ENCODE measurements at places on chromosomes 11 and 22.

GRCh38 chr11:126100716-126101115 lies 38.0 kb upstream of the CDON start:
- DNase-seq, result no peak

DNA sequence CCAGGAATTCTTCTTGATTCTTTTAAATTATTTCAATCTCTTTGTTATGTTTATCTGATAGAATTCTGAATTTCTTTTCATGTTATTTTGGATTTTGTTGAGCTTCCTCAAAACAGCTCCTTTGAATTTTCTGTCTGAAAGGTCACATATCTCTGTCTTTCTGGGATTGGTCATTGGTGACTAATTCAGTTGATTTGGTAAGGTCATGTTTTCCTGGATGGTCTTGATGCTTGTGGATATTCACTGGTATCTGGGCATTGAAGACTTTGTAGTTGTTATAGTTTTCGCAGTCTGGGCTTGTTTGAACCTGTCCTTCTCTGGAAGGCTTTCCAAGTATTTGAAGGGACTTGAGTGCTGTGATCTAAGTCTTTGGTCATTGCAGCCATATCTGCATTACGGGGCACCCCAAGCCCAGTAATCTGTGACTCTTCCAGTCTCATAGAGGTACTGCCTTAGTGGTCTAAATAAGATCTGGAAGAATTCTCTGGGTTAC lies 18.9 kb upstream of the INSC start:
- DNase-seq, result no peak

DNA sequence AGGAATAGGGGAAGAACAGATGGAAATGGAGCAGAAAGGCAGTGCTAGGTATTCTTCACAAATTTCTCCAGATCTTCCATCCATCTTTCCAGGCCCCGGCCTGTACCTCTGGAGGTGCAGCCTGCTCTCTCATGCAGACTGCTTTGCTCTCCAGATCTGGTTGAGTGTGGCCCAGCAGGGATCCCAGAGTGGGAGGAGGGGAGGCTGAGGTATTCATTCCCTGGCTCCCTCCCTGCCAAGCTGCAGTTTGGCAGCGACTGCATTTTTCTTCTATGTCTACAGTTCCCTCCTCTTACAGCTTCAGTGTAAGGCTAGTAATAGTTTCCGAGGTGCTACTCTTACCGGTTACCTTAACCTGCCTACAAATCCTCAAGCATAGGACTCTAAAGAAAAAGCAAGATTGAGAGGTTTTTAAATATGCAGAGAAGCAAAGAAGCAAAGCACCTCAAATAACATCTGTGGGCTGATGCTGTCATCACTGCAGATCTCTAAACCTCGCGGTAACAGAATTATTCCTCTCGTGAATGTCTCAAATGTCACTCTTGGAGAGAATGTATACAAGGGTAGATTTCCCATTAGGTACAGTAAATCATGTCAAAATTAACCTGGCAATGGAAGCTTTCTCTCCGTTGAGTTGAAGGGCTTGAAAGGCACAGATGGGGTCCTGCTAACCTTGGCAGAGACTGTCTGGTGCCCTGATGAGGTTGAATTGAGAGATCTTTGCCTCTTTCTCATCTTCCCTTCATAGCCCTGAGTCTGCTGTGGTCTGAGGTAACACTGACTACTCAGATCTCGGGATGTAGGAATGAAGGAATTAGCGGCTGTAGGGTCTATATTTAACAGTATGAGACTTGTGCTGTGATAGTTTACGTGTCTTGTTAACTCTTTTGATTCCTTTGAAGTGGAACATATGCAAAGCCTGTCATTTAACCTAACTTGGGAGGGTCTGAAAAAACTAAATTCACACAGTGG lies 297.9 kb upstream of the C11orf87 start:
- no peak for DNase-seq

GRCh38 chr11:60528465-60528864 lies 13.3 kb downstream of the MS4A13 start:
- DNase-seq, result no peak

- DNase-seq, result peak; percentile 72
Measured at GRCh38 chr11:65429724-65430405, 7.3 kb downstream of the NEAT1 start.

GRCh38 chr11:58068655-58069054 lies 37.9 kb downstream of the OR6Q1 start:
- DNase-seq, result no peak

DNA sequence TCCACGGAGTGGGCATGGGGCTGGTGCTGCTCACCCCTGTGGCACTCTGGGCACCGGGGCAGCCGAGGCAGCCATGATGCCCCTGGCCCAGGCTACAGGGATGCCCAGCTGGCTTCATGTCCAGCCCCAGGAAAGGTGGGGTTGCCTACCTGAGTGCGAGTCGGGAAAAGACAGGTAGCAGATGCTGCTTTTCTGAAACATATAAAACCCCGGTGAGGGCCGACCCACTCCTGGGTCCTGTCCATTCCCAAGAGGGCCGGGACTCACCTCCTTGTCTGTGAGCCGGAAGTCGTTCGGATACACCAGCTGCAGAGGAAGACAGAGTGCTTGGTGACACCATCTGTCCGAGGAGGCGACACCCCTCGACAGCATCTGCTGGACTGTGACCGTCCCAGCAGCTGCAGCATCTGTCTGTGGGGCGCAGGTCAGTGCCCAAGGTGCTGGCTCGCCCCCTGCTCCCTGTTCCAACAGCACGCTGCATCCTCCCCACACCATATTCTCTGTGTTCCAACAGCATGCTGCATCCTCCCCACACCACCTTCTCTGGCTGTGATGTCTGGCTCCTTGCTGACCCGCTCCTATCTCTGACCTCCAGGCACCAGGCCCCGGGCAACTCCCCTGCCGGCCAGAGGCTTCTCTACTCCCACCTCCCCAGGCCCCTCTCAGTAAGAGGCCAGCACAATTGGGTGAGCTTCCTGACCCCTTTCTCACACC lies 8.0 kb downstream of the DENND6B start:
- no peak for DNase-seq

DNA sequence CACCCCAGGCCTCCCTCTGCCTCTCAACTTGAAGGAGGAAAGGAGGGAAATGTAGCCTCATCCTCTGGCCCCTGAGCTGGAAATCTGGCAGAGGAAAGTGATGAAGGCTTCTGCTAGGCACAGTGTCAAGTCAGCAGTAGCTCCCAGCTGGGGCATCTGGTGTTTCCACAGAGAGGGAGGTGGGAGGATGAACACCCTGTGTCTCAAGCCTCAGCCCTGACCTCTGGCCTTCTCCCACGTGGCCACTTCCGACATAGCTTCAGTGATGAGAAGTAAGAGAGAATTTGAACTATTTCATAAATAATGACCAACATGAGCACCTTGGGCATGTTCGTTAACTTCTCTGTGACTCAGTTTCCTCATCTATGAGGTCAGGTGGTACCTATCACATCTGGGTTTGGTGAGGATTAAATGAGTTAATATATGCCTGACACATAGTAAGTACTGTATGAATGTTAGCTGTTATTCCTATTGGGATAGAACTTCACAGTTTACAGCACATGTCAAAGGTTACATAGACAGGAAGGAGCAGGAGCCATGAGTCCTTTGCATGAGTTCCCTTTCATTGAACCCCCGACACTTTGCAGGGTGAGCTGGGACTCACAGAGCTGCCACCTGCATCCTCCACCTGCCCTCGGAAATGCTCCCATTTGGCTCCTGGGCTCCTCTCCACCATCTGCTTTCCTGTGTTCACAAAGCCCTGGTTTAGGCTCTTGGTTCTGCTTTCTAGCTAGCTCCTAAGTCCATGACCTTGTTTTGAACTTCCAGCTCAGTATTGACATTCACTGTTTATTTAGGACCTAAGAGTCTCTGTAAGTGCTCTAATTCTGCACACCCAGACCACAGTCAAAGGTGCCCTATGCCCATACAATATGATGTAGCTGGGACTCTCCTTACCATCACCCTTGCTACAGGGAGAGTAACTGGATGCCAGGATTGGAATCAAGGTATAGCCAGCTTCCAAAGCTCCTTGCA lies 61.7 kb downstream of the CSNK2A3 start:
- DNase-seq, result no peak

- DNase-seq, result no peak
Measured at GRCh38 chr11:14304601-14305000, 54.4 kb downstream of the RRAS2 start.

- DNase-seq, result no peak
Measured at GRCh38 chr11:64313491-64314145, 3.7 kb downstream of the TRMT112 start.

GRCh38 chr11:67391304-67392182 lies at the start of gene RAD9A:
TSS of gene RAD9A (plus strand) at chr11:67391986. CDS start at chr11:67392045, 59 bp downstream.
- peak; percentile 98 for DNase-seq

DNA sequence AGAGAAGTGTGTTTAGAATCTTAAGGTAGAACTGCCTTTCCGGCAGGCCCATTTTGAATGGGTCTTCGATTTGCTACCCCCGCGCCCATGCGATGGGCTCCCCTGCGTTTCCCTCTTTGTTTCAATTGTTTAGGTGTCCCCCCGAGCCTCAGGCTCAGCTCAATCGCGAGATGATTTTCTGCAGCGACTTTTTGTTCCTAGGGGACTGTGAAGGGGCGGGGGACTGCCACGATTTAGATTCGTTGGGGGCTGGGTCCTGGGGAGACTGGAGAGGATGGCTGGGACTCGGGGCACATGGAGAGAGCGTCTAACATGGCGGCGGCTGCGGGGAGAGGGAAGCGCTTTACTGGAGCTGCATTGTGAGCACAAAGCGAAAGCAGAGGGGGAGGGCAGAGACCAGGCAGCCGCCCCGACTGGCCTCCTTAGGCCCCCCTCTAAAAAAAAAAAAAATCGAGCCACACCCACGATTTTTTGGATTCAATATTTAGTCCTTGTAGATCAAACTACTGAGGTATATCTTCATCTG lies 1.7 kb downstream of the CAPRIN1 start:
- DNase-seq, result peak; percentile 84

DNA sequence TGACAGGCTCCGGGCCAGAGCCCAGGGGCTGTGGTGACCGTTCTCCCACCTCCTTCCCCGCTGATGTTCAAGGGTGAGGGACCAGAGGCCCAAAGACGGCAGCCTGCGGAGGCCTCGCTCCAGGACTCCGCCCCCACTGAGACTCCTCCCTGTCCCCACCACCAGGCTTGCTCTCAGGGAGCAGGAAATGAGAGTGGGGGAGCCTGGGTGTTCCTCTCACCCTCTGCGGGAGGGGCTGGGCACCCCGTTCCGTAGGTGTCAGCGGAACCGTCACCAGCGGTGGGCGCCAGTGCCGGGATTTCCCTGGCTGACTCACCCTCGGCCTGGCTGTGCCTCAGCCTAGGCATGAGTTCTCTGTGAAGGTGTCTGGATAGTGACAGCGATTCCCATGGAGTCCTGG lies 15.7 kb downstream of the DAGLA start:
- peak; percentile 97 for DNase-seq

DNA sequence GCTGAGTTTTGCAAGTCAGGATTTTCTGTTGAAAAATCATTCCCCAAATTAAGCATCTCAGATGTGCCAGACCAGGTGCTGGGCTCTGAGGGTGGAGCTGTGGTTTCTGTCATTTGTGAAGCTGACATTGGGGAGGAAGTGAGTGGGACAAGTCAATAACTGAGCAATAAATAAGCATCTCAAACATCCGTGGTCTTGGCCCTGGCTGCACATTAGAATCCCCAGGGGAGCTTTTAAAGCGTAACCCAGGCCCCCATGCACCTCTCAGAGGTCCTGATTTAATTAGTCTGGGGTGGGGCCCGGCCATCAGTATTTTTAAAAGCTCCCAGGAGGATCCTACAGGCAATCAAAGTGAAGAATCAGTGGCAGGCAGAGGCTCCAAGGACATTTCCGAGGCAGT lies 420.0 kb downstream of the MN1 start:
- DNase-seq, result no peak

GRCh38 chr22:39349967-39350726 lies at the start of gene SYNGR1:
TSS of gene SYNGR1 (plus strand) at chr22:39349991. CDS start at chr22:39350011, 20 bp downstream.
- DNase-seq, result no peak

GRCh38 chr11:66315921-66316811 lies 678 bp downstream of the CD248 start:
- no peak for DNase-seq

- no peak for DNase-seq
Measured at GRCh38 chr22:29155966-29156365, 49.7 kb upstream of the EMID1 start.

DNA sequence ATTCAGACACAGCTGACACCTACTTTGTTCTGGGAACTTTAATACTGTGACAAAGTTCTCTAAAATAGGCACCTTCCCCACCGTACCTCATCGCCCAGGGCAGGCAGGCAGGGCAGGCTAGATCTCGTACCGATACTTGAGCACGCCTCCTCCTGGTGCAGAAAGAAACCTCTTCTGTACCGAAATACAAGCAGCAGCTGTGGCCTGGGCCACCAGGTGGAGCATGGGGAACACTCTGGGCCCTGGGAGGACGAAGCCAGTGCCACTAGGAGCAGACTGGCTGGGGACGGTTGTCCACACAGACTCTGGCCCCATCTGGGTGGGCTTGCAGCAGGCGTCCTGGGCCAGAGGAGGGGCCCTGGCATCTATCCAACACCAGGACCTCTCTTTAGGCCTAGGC lies 12.8 kb downstream of the PMM1 start:
- peak; percentile 27 for DNase-seq

DNA sequence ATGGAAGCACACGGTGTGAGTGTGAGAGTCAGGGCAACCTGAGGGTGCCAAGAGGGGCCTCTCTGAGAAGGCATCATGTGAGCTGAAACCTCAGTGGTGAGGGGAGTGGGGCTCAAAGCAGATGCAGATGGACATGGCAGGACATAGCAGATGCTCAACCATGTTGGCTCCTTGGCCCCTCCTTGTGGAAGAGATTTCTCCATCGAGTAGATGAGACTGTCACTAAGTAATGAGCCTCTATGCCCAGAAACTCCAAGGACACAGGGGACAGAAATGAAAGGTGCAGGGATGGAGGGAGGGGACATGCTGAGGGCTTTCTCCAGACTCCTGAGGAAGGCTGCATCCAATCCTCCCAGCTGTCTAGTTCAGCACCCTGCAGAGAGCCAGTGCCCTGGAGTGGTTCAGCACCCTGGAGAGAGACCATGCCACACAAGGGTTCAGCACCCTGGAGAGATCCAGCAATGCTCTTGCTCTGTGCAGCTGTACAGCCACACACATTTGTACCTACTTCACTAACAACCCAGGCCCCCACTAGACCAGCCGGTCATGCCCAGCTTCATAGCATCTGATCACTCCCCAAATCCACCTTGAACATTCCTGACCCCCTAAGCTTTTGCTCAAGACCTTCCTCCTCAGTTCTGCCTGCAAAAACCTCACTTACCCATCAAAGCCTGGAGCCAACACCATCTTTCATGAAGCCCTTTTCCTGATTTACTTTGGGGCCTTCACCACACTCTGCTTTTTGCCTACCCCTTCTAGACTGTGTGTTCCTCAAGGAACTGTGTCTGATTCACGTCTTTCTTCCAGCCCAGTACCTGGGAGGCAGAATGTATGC lies 252.0 kb downstream of the CTTN start:
- peak; percentile 56 for DNase-seq

DNA sequence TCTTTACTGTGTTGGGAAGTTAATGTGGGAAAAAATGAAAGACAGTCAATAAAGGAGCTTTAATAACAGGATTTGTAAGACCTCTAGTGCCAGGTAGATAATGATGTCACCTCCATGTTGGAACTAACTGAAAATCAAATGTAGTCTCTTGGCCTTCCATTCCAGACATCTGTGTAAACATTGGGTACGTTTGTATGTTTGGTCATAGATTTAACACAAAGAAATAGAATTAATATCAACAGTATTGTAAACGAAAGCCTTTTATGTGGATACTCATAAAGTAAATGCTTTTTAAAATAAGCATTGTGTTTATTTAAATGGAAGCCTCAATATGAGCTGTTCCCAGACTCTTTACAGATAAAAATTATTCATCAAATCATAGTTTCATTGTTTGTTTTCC lies 605.7 kb downstream of the METTL15 start:
- no peak for DNase-seq
